ENCODE measurements at places on chromosomes 4 and X.

DNA sequence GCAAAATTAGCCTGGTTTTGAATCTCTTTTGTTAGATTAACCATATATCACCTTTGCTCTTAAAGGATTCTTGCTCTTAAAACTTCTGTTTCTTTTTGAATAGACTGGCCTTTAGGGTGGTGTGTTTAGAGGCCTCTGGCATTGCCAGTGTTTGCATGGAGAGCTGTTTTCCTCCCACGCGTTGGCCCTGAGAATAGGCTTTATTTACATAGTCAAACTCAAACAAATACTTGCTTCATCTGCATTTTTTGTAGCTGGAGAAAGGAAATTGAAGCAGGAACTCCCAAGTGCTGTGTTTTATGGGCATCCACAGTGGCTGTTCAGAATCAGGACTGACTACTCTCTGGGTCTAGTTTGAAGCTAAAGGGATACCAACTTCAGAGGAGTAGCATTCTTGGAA is 2.7 kb downstream of the SHROOM2 start:
- no peak for DNase-seq

DNA sequence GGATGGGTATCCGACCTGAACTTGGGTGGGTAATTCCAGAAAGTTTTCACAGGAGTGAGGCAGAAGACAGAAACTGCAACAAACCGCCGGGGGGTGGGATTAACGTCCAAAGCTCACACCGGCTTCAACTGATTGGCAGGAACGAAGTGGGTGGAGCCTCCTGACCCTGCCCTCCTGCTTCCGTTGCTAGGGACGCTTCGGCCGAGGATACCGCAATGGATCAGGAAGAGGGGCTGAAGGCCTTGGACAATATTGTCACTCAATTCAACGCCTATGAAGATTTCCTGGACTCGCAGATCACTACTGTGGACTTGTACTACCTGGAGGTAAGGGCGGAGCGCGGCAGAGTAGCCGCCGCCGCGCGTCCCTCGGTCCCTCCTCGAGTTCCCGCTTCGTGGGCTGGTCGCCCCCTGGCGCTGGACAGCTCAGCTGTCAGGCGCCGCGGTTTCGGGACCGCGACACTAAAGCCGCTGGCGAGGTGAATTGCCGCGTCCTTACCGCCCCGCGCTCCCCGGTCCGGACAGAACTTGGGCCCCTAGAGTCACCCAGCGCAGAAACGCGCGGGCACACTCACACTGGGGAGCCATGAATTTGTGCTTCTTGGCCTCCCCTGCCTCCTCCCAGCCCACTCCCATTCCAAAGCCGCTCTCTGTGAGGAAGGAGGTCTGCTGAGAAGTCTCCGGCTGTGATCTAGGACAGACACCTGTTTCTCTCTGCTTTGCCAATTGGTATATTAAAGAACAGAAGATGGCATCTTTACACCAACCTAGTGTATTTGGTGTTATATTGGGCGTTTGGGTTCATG is at the start of gene CFAP299:
Gene CFAP299, plus strand, starts transcription at position 177 of the 805 bp plus-strand sequence.
- DNase-seq, result peak; percentile 19

DNA sequence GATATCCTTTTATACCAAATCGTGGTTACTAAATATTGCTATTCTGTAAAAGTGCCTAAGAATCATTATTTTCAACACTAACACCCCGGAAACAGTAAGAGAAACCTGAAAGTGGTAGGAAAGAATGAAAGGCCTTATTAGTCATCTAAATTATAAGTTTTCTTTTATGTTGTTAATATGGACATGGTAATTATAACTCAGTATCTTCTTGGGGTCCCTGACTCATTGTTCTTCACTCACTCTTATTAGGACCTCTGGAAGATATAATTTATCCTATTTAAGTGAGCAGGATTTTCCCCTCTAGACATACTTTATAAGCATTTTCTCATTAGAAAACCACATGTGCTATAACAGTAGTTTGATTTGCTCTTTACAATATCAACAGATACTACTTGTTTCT is 51.0 kb downstream of the SMARCA5 start:
- DNase-seq, result no peak

DNA sequence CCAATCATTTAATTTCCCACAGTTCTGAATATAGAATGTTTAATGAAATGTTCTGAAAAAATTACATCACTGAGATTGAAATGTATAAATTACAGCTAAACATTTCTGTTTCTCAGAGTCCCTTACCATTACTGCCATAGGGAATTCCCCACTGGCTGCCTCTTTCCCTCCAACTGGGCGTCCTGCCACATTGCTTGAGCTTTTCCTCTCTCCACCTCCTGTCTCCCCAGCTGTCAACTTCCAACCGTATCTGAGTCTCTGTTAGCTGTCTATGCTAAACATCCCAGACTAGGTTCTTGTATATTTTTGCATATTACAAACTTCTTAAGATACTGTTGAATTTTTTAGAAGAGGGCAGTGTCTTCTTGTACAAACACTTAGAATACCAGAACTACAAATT is 407.3 kb upstream of the SLIT2 start:
- DNase-seq, result no peak

GRCh38 chr4:40600850-40601249 is 28.8 kb downstream of the RBM47 start:
- DNase-seq, result no peak

Measured in stimulated activated CD8-positive, alpha-beta memory T cell treated with anti-CD3 and anti-CD28 coated beads, Interleukin-12 subunit alpha, Interleukin-12 subunit beta, amount 100 ng/mL, for 4 hours (primary cell).